Upper lobe of left lung (tissue), 6 donors: ENCODE measurements at places on chromosomes 13 and 19. TPM values are rescaled to one million over a fixed set of nuclear protein-coding genes. Genes with fewer than 3 reads are reported as not detected.

GRCh38 chr13:112804374-112804773, 114.5 kb downstream of the ATP11A start:
- no peak overlapping the region for H3K4me3 ChIP-seq
- H3K27ac ChIP-seq, result no peak overlapping the region
- no peak for DNase-seq
- no peaks in the 10 kb centered on the region for H3K4me1 ChIP-seq
- H3K36me3 ChIP-seq, result peaks cover 11% of the 10 kb centered on the region

- no peak overlapping the region for H3K4me3 ChIP-seq
- no peak for DNase-seq
- H3K27me3 ChIP-seq, result no peaks in the 10 kb centered on the region
- H3K4me1 ChIP-seq, result peaks cover 6% of the 10 kb centered on the region
Measured at GRCh38 chr19:3975144-3975543, 4.2 kb upstream of the DAPK3 start.

GRCh38 chr13:46211116-46211482, 629 bp upstream of the LRRC63 start:
- peak overlapping the region; percentile 20 for H3K4me3 ChIP-seq
- peak overlapping the region; percentile 63 for H3K27ac ChIP-seq
- H3K27me3 ChIP-seq, result no peaks in the 10 kb centered on the region
- H3K36me3 ChIP-seq, result no peaks in the 10 kb centered on the region
- no peak for DNase-seq

- no peaks in the 10 kb centered on the region for H3K36me3 ChIP-seq
- no peak overlapping the region for H3K27ac ChIP-seq
- no peak for DNase-seq
- H3K27me3 ChIP-seq, result no peaks in the 10 kb centered on the region
Measured at GRCh38 chr13:72431981-72432682, 295.3 kb downstream of the MZT1 start.

GRCh38 chr19:2150794-2151338, 500 bp downstream of the AP3D1 start:
- peak overlapping the region; percentile 100 for H3K4me3 ChIP-seq
- H3K27ac ChIP-seq, result peak overlapping the region; percentile 90

DNA sequence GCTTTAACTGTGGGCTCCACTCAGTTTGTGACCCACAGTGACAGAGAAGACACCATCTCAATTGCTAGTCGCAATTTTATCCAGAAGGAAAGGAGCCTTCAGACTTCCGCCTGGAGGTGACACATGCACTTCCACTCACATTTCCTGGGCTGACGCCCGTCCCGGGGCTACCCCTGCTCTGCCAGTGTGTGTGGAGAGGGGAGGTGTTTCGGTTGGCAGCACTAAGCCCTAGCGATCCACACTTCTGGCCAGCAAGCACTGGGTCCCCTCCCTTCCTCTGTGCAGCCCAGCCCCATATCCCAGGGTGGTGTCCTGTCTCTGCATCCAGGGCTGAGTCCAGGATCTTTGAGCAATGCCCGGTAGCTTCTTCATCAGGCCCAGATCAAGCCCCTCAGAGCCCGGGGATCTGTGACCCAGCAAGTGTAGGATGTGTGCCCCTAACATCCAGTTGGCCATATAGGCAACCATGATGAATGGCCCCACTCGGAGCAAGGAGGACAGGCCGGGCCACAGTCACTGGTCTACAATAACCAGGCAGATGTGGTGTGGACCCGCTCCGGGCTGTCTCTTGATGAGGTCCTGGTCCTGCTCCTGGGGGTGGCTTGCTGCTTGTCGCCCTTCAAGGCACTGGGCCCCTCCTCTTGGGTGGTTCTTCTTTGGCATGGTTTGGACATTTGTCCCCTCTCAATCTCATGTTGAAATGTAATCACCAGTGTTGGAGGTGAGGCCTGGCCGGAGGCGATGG, 141.9 kb upstream of the SPACA7 start:
- no peaks in the 10 kb centered on the region for H3K27me3 ChIP-seq
- no peak overlapping the region for H3K4me3 ChIP-seq
- no peak overlapping the region for H3K27ac ChIP-seq
- no peak for DNase-seq

DNA sequence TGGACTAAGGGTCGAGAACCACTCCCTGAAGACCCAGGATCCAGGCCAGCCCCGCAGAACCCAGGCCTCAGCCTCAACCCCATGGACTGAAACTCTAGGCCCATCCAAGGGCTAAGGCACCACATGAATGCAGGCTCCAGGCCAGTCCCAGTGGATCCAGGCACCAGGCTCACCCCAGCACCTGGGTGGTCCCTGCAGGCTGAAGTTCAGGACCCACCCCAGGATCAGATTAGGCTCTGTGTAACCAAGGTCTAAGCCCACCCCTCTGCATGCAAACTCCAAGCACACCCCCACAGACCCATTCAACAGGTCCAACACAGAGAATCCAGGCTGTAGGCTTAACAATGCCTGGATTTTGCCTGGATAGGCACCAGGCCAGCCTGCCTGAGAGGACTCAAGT, 1876.2 kb downstream of the PCDH9 start:
- H3K27ac ChIP-seq, result no peak overlapping the region
- no peak for DNase-seq
- H3K4me1 ChIP-seq, result no peaks in the 10 kb centered on the region
- H3K27me3 ChIP-seq, result no peaks in the 10 kb centered on the region
- no peaks in the 10 kb centered on the region for H3K36me3 ChIP-seq
- no peak overlapping the region for H3K4me3 ChIP-seq

GRCh38 chr13:77836423-77836822, 82.2 kb downstream of the EDNRB start:
- no peaks in the 10 kb centered on the region for H3K36me3 ChIP-seq
- H3K27ac ChIP-seq, result peak overlapping the region; percentile 55

- no peaks in the 10 kb centered on the region for H3K27me3 ChIP-seq
- peaks cover 29% of the 10 kb centered on the region for H3K36me3 ChIP-seq
- no peak overlapping the region for H3K4me3 ChIP-seq
- no peak for DNase-seq
- no peaks in the 10 kb centered on the region for H3K4me1 ChIP-seq
- H3K27ac ChIP-seq, result no peak overlapping the region
Measured at GRCh38 chr13:98847780-98848179, 95.3 kb upstream of the SLC15A1 start.

- no peak for DNase-seq
- H3K4me1 ChIP-seq, result no peaks in the 10 kb centered on the region
- peak overlapping the region; percentile 5 for H3K27ac ChIP-seq
- no peaks in the 10 kb centered on the region for H3K27me3 ChIP-seq
- no peaks in the 10 kb centered on the region for H3K36me3 ChIP-seq
Measured at GRCh38 chr19:51735759-51736449, 12.1 kb upstream of the HAS1 start.

- no peak overlapping the region for H3K4me3 ChIP-seq
- no peaks in the 10 kb centered on the region for H3K36me3 ChIP-seq
- no peaks in the 10 kb centered on the region for H3K4me1 ChIP-seq
- H3K27me3 ChIP-seq, result no peaks in the 10 kb centered on the region
Measured at GRCh38 chr13:21228738-21229137, 52.3 kb downstream of the MRPL57 start.

The NOVA2 gene
- 7.6 TPM for total RNA-seq

The WDR62 gene
- total RNA-seq, result 1.9 TPM

The MCEMP1 gene
- total RNA-seq, result 9.4 TPM

The CALR3 gene
- not detected for total RNA-seq

The DCT gene
- total RNA-seq, result 0.07 TPM

The TMED1 gene
- 25.1 TPM for total RNA-seq

The CD70 gene
- not detected for total RNA-seq

The ZNF667 gene
- total RNA-seq, result 3.6 TPM
